ENCODE measurements at places on chromosomes 12 and 14. TPM values are rescaled to one million over a fixed set of nuclear protein-coding genes. Genes with fewer than 3 reads are reported as not detected.

- H3K27me3 ChIP-seq: no peaks in the 10 kb centered on the region
- no peaks in the 10 kb centered on the region for H3K36me3 ChIP-seq
- no peaks in the 10 kb centered on the region for H3K4me1 ChIP-seq
- H3K27ac ChIP-seq: no peak overlapping the region
These were observed 33.2 kb downstream of the KLRG1 start for GRCh38 chr12:9022592-9022991.

DNA sequence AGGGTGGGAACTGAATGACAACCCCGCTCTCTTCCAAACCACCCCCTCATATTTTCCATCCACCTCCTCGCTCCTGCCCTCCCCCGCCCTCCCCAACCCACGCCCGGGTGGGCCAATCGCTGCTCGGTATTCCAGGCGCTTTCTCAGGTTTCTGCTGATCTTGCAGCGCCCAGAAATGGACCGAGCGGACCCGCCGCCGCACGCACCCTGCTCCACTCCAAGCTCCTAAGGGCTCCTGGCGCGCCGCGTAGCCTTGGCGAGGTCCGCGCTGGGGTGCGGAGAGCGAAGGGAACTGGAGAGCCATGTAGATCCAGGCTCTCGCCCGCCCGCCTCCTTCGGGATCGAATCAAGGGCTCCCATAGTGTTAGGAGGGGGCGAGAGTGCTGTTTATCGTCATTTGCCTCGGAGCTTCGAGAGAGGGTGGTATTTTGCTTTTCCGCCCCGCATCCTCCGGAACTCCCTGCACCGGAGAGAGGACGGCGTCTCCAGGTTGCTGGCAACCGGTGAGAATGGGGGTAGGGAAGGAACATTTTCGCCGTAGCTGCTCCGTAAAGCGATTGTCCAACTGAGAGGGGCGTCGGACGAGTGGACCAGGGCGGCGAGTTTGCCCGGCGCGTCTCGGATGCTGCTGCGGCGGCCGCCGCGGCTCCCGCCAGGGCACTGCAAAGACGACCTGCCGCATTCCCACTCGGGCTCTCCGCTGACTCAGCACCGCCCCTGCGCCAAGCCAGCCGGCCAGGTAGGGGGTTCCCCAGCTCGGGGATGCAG is at the start of gene KCNA1:
KCNA1 (plus strand) TSS at position 172 of the 768 bp plus-strand sequence. CDS start 1,474 bp downstream, outside the sequence.
- no peak for DNase-seq
- H3K27me3 ChIP-seq: peaks cover 36% of the 10 kb centered on the region
- H3K4me3 ChIP-seq: peak within 1 kb of the TSS; percentile 7
- H3K36me3 ChIP-seq: no peaks in the 10 kb centered on the region
- H3K4me1 ChIP-seq: peaks cover 8% of the 10 kb centered on the region
- H3K27ac ChIP-seq: no peak within 1 kb of the TSS

DNA sequence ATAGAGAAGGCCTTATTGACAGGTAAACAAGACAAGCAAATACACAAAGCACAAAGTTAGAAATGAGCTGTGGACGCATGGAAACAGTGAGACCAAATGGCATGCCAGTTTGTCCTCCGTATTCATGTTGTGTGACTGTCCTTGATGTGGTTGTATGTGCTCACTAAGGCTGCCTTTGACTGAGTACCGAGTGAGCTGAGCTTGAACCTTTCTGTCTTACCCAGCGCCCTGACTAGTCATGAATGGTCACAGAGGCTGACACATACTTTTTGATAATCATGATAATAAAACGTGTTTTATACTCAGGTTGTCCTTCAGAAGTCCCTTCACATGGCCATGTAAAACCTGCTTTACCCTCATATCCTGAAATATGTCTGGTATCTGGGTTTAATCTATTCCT is 553 bp upstream of the CATSPERB start:
- H3K4me3 ChIP-seq: no peak overlapping the region
- DNase-seq: no peak
- no peaks in the 10 kb centered on the region for H3K27me3 ChIP-seq
- no peaks in the 10 kb centered on the region for H3K4me1 ChIP-seq

DNA sequence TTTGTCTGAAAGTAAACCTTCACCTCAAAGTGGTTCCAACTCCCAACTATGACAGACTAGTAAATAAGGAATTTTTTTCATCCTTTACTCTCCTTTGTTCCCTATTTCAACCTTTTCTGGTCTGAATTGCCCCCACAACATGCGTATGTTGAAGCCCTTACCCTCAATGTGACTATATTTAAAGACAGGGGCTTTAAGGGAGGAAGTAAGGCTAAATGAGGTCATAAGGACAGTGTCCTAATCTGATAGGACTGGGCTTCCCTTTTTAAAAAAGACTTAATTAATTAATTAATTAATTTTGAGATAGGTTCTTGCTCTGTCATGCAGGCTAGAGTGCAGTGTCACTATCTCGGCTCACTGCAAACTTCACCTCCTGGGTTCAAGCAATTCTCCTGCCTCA is 86.3 kb downstream of the VCPKMT start:
- H3K27ac ChIP-seq: no peak overlapping the region
- no peaks in the 10 kb centered on the region for H3K27me3 ChIP-seq
- H3K4me3 ChIP-seq: no peak overlapping the region
- DNase-seq: no peak

DNA sequence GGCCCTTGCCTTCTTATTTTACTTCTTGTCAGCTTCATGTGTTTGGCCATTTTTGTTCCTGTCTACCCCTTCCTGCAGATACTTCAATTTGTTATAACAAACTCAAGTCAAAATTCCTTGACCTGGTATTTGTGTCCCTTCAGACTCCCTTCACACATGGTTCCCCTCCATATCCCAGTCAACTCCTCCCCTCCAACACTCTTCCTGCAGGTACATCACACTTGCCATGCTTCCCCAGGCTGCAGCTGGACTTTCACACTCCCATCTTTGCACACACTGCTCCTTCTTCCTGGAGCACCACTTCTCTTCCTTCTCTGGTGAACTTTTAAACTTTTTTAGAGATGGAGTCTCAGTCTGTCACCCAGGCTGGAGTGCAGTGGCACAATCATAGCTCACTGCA is 18.9 kb upstream of the FIGNL2 start:
- H3K4me1 ChIP-seq: no peaks in the 10 kb centered on the region
- DNase-seq: no peak
- H3K27ac ChIP-seq: no peak overlapping the region
- peaks cover 16% of the 10 kb centered on the region for H3K27me3 ChIP-seq

- no peaks in the 10 kb centered on the region for H3K4me1 ChIP-seq
- no peak overlapping the region for H3K27ac ChIP-seq
- no peak overlapping the region for H3K4me3 ChIP-seq
- H3K36me3 ChIP-seq: no peaks in the 10 kb centered on the region
These were observed 337 bp downstream of the KRT74 start for GRCh38 chr12:52573306-52573705.

DNA sequence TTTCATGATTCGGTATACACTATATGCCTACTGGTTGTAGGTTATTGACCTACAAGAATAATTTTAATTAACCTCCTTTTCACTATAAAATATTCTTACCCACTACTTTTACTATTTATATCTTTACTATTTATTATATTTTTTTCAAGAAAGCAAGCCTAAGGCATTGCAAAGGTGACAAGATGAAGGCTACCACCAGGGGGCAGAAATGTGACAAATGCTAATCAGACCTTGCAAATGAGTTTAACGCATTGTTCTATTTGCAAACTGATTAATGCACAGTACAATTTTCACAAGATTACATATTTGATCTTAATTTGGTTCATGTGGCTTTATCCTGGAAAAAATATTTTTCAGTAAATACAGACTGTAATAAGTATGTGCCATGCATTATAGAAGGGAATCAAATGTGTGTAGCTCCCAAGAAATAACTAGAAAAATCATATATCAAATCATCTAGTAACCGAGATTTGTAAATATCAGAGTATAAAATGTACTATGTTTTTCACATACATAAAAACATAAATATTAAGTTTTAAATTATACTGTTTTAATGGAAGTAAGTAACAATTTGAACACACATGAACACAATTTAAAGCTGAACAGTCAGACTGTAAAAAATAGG is 107.0 kb downstream of the ADAMTS20 start:
- no peak overlapping the region for H3K4me3 ChIP-seq
- DNase-seq: peak; percentile 16
- H3K36me3 ChIP-seq: no peaks in the 10 kb centered on the region
- H3K27me3 ChIP-seq: no peaks in the 10 kb centered on the region

DNA sequence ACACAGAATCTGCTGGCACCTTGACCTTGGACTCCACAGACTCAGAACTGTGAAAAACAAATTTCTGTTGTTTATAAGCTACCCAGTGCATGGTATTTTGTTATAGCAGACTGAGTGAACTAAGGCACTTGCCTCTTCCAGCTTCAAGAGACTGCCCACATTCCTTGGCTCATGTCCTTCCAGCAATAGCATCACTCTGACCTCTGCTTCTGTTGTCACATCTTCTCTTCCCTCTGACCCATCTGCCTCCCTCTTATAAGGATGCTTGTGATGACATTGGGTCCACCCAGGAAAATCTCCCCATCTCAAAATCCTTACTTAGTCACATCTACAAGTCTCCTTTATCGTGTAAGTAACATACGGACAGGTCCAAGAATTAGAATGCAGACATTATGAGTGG is 200.4 kb downstream of the PIK3C2G start:
- H3K27me3 ChIP-seq: no peaks in the 10 kb centered on the region
- H3K4me1 ChIP-seq: no peaks in the 10 kb centered on the region
- H3K36me3 ChIP-seq: no peaks in the 10 kb centered on the region

DNA sequence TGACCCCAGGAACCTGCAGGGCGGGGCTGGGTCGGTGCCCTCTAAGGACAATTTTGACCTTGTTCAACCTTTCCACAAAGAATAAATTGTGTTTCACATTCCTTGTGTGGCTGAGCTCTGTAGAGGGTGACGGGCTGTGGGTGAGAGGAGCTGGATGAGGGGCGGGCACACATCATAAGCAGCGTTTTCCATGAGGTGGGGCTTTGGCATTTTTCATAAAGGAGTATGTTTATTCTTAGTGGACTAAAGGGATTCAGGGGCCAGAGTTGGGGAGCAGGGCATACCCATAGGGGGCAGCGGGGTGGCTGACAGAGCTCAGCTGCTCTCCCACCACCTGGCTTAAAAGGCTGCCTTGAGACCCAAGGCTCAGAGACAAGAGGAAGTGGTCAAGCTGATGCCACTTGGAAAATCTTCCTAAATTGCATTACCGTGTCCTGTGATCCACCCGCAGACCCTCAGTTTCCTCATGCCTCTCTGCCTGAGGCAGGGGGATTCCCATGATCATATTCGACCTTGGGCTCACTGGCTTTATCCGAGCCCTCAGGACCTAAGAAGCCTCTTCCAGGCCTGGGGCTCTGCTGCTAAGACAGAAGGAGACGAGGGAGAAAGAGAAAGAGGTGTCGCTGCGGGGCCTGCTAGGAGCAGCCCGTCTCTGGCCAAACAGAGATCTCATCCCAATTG is 11.4 kb downstream of the MMP14 start:
- peaks cover 10% of the 10 kb centered on the region for H3K36me3 ChIP-seq
- H3K27ac ChIP-seq: peak overlapping the region; percentile 80
- no peaks in the 10 kb centered on the region for H3K27me3 ChIP-seq
- DNase-seq: no peak
- H3K4me1 ChIP-seq: peaks cover 15% of the 10 kb centered on the region
- H3K4me3 ChIP-seq: no peak overlapping the region

GRCh38 chr12:131589221-131589897 is 121.5 kb upstream of the SFSWAP start:
- H3K27me3 ChIP-seq: no peaks in the 10 kb centered on the region
- no peak overlapping the region for H3K4me3 ChIP-seq
- H3K36me3 ChIP-seq: no peaks in the 10 kb centered on the region
- H3K27ac ChIP-seq: no peak overlapping the region

- peaks cover 2% of the 10 kb centered on the region for H3K27me3 ChIP-seq
- H3K4me1 ChIP-seq: no peaks in the 10 kb centered on the region
- no peak for DNase-seq
- H3K27ac ChIP-seq: no peak overlapping the region
- H3K36me3 ChIP-seq: no peaks in the 10 kb centered on the region
- no peak overlapping the region for H3K4me3 ChIP-seq
These were observed 157.6 kb downstream of the DPF3 start for GRCh38 chr14:72736308-72736707.

DNA sequence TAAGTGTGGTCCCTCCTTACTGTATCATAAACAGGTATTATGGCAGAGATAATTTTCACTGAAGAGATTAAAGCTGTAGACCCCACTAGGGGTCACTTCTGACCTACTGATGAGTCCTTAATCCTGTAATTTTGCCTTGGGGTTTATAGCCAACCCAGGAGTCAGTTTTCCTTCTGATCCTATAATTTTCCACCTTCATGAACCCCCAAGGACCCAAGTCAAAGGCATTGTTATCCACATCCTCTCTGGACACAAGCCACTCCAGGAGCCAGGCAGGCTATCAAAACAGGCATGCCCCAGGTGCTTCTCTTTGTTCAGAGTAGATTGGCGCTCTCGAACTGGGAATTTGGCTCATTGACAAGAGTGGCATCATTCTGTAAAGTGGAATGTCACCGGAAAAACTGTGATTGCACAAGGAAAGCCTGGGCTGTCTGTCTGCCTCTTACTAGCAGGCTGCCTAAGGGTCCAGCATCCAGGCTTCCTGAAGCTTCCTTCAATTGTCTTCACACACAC is 1523.2 kb upstream of the FLRT2 start:
- H3K4me3 ChIP-seq: no peak overlapping the region
- H3K36me3 ChIP-seq: no peaks in the 10 kb centered on the region
- no peak for DNase-seq
- no peak overlapping the region for H3K27ac ChIP-seq
- H3K27me3 ChIP-seq: no peaks in the 10 kb centered on the region

DNA sequence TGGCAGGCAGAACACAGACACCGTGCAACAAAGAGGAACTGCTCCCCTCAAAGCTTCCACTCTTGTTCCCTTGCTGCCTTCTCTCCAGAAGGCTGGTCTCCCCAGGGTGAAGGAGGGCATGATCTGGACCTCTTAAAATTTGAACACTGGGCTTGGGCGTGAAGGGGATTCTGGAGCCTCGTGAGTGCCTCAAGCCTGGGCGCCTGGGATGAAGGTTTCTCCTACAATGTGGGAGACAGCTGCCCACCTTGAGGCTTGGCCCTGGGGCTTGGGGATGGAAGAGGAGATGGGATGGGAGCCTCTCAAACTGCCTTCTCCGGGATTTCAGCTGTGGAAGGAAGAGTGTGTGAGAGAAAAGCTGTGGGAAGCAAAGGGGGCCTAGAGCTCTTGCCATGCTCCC is 7.8 kb upstream of the RIN3 start:
- H3K4me1 ChIP-seq: no peaks in the 10 kb centered on the region
- no peaks in the 10 kb centered on the region for H3K36me3 ChIP-seq
- no peak overlapping the region for H3K4me3 ChIP-seq
- no peak overlapping the region for H3K27ac ChIP-seq
- no peaks in the 10 kb centered on the region for H3K27me3 ChIP-seq
- no peak for DNase-seq

The DPY19L2 gene
- total RNA-seq: 12.2 TPM

The OR11H6 gene
- total RNA-seq: not detected

The PPP2R5C gene
- total RNA-seq: 67.8 TPM

Data from prostate gland (tissue), 2 donors.